ENCODE measurements at places on chromosomes 5 and 9.

DNA sequence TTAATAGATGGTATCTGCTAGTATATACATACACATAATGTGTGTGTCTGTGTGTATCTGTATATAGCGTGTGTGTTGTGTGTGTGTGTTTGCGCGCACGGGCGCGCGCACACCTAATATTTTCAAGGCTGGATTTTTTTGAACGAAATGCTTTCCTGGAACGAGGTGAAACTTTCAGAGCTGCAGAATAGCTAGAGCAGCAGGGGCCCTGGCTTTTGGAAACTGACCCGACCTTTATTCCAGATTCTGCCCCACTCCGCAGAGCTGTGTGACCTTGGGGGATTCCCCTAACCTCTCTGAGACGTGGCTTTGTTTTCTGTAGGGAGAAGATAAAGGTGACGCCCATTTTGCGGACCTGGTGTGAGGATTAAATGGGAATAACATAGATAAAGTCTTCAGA lies 757 bp downstream of the FXN start:
- peak; percentile 58 for DNase-seq

- no peak for DNase-seq
These were observed 51.6 kb downstream of the NUDT12 start for GRCh38 chr5:103510851-103511553.

GRCh38 chr5:16437977-16438376 lies 27.6 kb downstream of the ZNF622 start:
- no peak for DNase-seq

- no peak for DNase-seq
These were observed 297.0 kb upstream of the ACTBL2 start for GRCh38 chr5:57779383-57780223.

- DNase-seq, result no peak
These were observed 176.0 kb downstream of the MED10 start for GRCh38 chr5:6202149-6202967.

DNA sequence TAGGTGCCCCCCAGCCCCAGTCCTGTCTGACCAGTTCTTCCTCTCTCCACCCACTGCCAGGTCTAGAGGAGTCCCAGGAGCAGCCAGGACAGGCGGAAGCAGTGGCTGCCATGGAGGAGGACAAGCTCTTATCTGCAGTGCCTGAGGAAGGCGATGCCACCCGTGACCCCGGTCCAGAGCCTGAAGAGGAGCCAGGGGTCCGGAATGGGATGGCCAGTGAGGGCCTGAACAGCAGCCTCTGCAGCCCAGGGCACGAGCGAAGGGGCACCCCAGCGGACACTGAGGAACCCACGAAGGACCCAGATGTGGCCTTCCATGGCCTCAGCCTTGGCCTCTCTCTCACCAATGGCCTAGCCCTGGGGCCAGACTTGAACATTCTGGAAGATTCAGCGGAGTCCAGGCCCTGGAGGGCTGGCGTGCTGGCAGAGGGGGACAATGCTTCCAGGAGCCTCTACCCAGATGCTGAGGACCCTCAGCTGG lies 13.8 kb downstream of the PSD2 start:
- DNase-seq, result no peak

DNA sequence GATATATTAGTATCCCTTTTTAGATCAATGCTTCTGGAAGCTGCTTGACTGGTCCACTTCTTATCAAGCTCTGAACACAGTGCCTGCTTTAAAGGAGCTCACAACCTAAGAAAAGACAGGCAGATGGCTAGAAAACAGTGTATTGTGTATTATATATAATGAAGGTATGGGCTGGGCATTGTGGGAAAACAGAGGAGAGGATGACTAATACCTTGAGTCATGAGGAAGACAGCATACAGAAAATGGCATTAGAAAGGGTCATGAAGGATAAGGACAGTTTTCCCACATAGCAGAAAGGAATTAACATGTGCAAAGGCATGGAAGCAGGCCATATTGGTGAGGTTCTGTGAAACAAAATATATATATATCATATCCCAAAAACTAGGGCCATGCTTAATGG lies 309.6 kb downstream of the MLLT3 start:
- no peak for DNase-seq

- no peak for DNase-seq
These were observed 110.9 kb downstream of the KCNIP1 start for GRCh38 chr5:170614720-170615119.

DNA sequence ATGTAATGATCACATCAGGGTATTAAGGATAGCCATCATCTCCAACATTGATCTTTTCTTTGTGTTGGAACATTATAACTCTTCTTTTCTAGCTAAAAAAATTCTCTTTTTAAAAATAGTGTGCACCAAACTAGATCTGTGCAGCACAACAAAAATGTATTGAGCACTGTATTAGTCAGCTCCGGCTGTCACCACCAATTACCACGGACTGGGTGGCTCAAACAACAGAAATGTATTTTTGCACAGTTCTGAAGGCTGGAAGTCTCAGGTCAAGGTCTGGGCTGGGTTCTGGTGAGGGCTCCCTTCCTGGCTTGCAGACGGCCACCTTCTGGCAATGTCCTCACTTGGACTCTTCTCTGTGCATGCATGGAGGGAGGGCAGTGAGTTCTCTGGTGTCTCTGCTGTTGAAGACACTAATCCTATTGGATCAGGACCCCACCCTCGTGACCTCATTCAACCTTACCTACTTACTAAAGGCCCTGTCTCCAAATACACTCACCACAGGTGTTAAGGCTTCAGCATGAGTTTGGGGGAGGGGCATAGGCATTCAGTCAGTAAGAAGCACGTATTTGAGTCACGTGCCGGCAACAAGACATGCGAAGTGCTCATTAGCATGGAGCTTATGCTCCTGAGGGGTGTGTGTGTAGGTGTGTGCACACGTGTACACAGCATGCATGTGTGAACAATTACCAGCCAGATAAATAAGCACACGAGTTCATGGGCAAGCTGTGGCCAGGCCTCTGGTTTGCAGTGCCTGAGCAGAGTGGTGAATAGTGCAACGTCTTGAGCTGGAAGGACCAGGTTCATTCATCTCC lies 89.4 kb upstream of the SH3PXD2B start:
- peak; percentile 28 for DNase-seq

- no peak for DNase-seq
These were observed 20.2 kb downstream of the S100Z start for GRCh38 chr5:76870046-76870445.

- no peak for DNase-seq
These were observed 2.0 kb upstream of the C5orf15 start for GRCh38 chr5:133970325-133970909.

DNA sequence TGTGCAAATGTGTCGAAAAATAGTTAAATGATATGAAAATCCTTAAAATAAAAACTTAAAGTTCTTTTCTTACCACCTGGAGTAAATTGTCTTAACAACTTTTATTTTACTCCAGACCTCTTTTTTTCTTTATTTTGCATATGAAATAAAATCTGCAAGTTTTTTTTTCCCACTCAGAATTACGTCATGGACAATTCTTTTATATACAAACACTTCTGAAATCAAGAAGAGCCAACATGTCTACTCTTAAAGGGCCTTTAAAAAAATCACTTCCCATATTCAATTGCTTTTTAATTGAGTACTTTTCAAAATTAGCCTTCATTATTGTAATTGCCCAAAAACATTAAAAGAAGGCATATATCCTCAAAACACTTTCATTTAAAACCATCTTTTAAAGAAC lies 37.7 kb upstream of the ZFAND5 start:
- no peak for DNase-seq

DNA sequence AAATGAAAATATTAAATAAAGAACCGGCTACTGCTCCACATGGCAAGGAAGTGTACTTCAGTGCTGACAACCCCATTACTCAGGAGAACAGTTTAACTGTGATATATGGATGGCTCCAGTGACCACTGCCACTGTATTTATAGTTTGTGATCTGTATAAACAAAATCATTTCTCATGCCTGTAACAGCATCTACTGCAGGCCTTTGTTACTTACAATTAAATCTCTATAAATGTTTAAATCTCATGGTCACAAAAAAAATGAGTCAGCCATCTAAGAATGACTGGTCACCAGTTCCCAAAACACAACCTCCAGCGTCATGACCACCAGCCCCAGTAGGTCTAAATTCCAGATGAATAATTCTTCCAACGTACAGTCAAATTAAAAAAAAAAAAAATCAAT lies 24.6 kb downstream of the SERINC5 start:
- no peak for DNase-seq

GRCh38 chr5:87411973-87412629 lies 629 bp downstream of the CCNH start:
- peak; percentile 55 for DNase-seq

GRCh38 chr5:19885040-19885824 lies 102.8 kb downstream of the CDH18 start:
- no peak for DNase-seq

DNA sequence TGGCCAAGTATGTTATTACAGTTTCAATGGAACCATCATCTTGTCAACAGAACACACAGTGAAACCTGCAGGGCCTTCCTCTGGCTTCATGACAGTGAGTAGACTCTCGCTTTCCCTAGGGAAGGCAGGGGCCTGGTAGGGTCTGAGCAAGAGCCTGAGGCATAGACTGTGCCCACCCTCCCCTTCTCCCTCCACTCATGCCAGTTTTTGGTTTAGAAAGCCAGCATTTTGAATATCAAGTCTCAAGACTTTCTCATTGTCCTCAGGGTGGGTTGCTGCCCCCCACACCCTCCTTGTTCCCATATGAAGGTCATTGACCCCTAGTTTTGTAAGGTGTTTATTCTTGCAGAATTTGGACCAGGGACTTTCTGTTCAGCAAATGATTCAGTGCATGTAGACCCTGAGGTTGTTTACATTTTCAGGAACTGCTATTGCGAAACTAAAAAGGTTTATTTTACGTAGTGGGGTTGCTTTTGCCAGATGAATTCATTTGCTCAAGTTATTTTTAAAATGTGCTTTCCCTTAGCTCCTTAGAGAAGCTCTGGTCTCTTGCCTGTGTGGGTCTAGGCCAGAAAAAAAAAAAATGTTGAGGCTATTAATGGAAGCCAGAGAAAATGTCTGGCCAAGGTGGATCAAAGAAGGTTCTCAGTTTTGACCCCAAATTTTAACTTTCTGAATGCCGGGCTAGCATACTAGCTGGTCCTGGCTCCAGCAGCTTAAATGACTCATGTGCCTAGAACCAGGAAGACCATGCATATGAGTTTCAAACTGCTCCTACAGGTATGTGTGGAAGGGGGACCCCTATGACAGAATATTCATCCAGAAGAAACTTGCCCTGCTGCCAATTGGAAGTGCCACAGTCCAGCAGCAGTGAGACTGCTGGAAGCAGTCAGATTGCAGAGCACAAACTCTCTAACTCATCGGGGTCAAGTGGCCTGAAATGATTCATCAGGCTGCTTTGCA lies 10.1 kb upstream of the MOB3B start:
- no peak for DNase-seq

DNA sequence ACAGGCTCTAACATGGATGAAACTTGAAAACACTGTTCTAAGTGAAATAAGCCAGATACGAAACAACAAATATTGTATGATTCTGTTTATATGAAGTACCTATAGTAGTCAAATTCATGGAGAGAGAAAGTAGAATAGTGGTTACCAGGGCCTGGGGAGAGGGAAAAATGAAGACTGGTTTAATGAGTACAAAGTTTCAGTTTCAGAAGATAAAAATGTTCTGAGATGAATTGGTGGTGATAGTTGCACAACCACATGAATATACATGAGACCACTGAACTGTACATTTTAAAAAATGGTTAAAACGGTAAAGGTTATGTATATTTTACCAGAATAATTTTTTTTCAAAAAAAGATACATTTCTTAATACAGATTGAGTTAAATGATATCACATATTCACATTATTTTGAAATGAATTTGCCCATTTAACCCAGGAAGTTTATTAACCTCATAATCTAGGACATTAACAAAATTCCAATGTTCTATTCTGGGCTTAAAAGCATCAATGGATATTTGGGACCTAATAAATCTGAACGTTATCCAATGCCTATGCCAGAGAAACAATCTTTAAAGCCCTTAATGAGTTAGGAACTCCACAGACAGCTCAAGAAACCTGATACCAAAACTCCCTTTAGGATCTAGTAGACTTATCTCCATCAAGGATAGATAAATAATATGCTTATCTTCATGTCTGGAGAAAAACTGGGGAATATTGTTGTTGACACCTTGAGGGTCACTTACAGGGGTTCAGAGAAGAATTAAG lies 521.3 kb downstream of the EFNA5 start:
- no peak for DNase-seq

DNA sequence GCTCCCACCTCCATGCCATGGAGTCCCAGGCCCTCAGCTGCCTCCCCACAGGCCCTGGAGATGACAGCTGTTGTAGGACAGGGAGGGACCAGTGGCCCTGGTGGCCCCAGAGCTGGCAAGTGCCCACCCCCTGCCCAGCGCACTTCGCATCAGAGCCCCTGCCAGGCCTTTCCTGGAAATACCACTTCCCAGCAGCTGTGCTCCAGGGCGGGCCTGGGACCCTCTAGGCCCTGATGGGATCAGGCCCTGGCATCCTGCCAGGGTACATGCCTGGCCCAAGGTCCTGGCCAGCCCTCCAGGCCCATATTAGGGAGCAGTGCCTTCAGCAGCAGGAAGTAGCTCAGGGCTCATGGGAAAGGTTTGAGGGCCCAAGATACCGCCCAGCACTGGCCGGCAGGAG lies 2.5 kb downstream of the KCNT1 start:
- no peak for DNase-seq

GRCh38 chr5:139561655-139562451 lies 714 bp downstream of the UBE2D2 start:
- peak; percentile 81 for DNase-seq

- DNase-seq, result no peak
These were observed 49.9 kb downstream of the IRX2 start for GRCh38 chr5:2701592-2701991.

GRCh38 chr9:97768746-97769145 lies 71.6 kb upstream of the XPA start:
- no peak for DNase-seq

GRCh38 chr9:35905912-35906679 lies at the start of gene HRCT1:
Gene HRCT1 (plus strand): TSS chr9:35906202. CDS start chr9:35906288, 86 bp downstream.
- no peak for DNase-seq

DNA sequence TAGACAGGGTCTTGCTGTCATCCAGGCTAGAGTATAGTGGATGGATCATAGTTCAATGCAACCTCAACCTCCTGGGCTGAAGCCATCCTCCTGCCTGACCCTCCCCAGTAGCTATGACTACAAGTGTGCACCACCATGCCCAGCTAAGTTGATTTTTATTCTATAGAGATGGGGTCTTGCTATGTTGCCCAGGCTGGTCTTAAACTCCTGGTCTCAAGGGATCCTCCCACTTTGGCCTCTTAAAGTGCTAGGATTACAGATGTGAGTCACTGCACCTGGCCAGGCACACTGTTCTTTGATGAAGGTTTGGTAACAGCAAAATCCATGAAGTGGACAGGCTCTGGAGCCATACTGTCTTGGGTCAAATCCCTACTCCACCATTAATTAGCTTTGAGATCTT lies 6.5 kb upstream of the GFRA3 start:
- no peak for DNase-seq

DNA sequence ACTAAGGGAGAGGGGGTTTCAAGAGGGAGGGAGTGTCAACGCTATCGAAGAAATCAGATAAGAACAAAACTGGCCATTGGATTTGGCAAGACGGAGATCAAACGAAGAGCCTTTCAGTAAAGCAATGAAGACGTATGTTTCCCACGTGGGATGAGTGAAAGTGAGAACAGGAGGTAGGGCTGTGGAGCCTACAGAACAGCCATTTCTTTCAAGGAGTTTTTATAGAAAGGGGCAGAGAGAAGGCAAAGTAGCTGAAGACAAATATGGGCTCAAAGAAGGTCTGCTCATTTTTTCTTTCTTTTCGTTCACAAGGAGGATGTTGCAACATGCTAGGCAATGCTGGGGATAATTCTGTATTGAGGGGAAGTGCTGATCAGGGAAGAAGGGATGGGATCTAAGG lies 98.3 kb downstream of the SUSD1 start:
- DNase-seq, result no peak

GRCh38 chr5:95784514-95785302 lies 37.8 kb downstream of the GLRX start:
- DNase-seq, result no peak

GRCh38 chr5:174359071-174359470 lies 313.6 kb downstream of the NSG2 start:
- DNase-seq, result no peak
